ENCODE measurements at places on chromosomes 4 and X.

DNA sequence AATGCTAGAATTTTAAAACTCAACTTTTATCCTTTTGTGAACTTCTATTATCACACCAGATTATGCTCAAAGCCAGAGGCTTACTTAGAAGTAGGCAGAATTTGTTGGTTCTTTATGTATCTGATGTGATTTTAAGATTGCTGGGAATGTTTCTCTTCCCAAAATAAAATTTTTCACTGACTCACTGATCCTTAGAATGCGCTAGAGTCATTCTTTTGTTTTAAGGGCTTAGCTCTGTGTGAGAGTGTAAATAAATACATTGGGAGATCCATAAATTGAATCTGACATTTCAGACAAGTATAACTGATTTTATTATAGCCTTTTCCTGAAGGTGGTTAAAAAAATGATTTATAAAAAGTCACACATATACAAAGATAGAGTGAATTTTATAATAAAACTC, 101.3 kb downstream of the LARP1B start:
- DNase-seq = no peak

GRCh38 chr4:144701683-144702233, 55.8 kb downstream of the HHIP start:
- DNase-seq = no peak

- no peak for DNase-seq
These were observed 100.9 kb downstream of the PTCHD1 start for GRCh38 chrX:23435575-23435974.

DNA sequence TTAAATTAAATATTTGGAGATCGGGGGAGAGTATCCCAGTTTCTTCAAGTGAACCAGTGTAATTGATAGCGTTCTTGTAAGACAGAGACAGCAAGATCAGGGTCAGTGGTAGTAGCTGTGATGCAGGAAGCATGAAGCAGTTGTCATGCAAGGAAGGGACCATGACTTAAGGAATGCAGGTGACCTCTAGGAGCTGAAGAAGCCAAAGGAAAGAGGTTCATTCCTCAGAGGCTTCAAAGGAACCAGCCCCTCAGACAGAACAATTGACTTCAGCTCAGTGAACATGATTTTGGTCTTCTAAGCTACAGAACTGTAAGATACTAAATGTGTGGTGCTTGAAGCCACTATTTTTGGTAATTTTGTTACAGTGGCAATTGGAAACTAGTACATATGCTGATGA, 51.6 kb downstream of the GLRB start:
- no peak for DNase-seq

DNA sequence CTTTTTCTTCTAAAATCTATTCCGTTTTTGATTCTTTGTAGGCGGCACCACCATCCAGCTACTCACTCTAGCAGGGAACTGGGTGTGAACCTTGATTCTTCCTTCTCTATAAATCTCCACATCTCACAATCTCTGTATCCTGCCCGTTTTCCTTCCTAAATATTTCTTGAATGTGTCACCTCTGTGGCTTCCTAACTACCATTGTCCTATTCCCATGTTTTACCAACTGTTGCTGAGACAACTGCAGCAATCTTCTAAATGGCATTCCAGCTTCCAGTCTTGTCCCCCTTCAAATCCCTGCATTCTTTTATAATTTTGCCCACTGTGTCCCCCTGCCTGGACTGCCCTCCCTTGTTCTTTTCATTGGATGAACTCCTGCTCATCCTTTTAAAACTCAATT, 641.3 kb downstream of the RPA4 start:
- no peak for DNase-seq

- DNase-seq = no peak
These were observed 270.1 kb upstream of the LDB2 start for GRCh38 chr4:17168571-17168970.

DNA sequence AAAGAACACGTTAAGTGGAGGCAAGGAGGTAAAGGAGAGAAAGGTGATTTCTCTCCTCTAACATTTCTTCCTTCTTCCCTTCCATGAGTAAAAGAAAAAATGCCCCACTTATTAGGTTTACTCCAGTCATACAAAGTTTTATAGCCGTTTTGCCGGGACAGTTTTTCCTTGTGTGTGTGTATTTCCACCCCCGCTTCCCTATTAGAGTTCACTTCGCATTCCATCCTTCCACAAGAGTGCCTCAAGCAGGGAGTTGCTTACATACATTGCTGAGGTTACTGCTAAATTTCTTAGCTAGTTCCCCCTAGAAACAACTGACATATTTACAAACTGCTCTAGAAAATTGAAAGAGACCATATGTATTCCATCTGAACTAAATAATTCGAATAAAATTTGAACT, 45.2 kb upstream of the BMP15 start:
- no peak for DNase-seq

GRCh38 chrX:55716937-55717336, 612 bp upstream of the RRAGB start:
- no peak for DNase-seq

DNA sequence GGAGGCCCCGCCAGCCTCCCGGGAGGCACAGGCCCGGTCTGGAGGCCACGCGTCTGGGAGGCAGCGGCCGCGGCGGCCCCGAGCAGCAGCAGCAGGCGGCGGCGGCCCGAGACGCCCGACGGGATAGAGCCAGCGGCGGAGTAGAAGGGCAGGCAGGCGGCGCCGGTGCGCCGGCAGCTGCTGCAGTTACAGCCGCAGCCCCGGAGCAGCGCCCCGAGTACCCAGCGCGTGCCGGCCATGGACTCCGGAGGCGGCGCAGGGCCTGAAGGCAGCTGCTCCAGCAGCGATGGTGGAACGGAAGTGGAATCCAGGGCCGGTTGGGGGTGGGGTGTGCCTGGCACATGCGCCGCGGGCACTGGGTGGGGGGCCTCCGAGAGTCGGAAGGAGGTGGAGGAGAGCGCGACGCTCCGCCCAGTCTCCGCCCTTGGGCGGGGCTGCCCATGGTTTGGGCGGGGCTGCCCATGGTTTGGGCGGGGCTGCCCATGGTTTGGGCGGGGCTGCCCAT, at the start of gene GRSF1:
GRSF1 (minus strand) TSS at position 302 of the 505 bp plus-strand sequence; CDS start at position 239, 63 bp downstream.
- peak; percentile 10 for DNase-seq

DNA sequence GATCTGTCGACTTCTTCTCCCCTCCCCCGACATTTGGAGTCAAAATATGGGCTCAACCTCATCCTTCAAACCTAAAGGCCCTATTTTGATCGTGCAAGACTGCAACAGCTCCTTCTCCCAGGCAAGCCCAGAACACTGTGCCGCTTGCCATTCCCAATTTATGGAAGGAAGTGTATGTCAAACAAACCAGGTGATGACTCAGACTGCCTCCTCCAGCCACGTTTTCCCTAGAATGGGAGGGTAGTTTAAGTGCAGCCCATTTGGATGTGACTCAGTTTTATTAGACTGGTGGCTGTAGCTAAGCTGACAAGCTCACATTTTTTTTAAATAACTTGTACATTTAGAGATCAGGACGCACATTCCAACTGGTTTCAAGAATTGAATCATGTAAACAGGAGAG, 570.4 kb upstream of the DIPK2B start:
- DNase-seq = no peak

GRCh38 chr4:180304321-180304720, 1938.9 kb upstream of the TENM3 start:
- no peak for DNase-seq

DNA sequence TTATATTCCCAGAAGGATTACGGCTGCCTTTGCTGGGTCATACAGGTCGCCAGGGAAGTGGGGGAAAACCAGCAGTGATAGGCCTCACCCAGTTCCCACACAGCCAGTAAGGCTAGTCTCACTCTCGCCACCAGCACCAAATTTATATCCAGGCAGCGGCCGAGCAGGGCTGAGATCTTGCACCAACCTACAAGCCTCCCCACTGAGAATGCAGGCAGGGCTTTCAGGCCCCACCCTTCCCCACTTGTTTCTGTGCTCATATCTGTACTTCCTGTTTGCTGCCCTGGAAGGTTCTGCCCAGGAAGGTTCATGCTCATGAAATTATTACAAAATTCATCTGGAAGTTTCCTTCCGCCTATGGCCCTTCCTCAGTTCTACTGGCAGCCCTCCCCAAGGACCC, 179.7 kb downstream of the STIM2 start:
- DNase-seq = no peak

GRCh38 chr4:41140410-41140809, 73.9 kb downstream of the APBB2 start:
- no peak for DNase-seq

DNA sequence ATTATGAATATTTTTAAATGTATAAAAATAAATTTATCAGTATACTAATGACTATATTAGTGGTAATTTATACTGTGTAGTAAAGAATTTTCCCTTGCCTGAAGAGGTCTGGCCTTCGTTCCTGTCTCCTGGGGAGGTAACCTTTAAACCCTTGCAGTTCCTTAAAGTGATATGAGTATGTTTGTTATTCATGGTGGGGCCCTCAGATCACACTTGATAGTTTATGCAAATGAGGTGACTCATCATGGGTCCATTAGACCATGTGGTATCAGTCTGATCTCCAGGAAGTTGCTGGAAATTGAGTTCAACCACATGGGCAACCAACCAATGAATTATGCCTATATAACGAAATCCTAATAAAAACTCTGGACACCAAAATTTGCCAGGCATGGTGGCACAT, 904.1 kb downstream of the RPA4 start:
- DNase-seq = no peak

DNA sequence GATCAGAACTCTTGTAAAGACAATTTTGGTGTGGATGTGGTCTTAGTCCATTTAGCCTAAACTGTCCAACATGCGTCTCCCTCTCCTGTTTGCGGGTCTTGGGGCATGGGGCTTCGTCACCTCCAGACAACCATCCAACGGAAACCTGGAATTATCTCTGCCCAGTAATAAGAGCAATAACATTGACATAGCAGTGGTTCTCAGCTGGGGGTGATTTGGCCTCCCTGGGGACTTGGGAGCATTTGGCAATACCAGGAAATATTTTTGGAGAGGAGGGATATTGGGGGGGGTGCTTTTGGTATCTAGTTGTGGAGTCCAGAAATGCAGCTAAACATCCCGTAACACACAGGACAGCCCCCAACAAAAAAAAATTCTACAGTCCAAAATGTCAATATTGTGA, 47.2 kb downstream of the SEL1L3 start:
- DNase-seq = no peak

DNA sequence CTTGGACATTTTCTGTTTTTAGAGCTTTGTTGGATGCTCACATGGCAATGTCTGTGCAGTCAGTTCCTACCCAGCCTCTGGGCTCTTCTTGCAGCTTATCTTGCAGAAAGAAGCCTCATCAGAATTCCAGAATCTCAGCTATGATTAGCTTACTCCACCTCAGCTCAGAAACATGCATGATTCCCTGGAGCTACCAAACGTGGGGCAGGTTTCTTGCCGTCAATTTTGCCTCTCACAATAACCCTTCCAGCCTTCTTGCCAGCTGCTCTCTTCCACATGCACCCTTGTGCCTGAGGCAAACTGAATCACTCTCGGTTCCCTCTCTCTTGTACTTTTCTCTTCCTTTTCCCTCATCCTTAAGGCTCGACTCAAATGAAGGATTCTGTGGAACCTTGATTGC, 141.4 kb downstream of the PTTG2 start:
- no peak for DNase-seq

GRCh38 chr4:151045907-151046306, 30.8 kb upstream of the LRBA start:
- no peak for DNase-seq

DNA sequence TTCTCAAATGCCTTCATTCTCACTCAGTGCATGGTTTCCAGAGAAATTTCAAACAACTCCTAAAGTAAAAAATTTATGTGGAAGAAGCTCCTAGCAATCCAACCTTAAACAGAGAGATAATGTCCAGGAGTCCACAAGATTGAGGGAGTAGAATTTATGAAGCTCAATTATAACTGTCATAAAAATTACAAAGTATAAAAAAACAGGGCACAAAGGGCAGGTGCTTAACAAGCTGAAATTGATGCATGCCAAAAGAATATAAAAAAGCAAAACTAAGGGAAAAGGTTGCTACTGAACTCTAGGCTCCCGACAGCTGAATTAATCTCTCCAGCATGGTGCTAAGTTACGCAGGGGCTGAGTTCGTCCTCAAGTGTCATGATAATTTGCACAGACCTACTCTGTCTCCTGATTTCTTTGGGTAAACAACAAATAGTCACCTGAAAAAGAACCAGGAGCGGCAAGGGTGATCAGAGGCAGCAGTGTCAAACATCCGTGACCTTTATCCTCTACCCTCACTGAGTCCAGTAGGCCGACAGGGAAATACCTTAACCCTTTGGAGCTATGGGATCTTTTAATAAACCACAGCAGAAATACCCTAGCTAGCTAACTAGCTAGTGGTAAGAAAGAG, 47.2 kb upstream of the RELL1 start:
- no peak for DNase-seq

- DNase-seq = no peak
These were observed 28.2 kb downstream of the RAP1GDS1 start for GRCh38 chr4:98289375-98289774.

DNA sequence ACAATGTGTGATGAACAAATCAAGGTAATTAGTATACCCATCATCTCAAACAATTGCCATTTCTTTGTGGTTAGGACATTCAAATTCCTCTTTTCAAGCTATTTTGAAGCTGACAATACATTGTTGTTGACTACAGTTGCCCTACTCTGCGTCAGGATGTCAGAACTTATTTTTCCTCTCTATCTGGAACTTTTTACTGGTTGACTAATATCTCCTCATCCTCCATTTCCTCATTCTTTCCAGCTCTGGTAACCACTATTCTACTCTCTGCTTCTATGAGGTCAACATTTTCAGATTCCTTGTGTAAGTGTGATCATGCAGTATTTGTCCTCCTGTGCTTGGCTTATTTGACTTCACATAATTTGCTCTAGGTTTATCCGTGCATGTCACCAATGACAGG, 240.5 kb upstream of the HS3ST1 start:
- DNase-seq = no peak

- no peak for DNase-seq
These were observed 47.2 kb downstream of the SYNPO2 start for GRCh38 chr4:118935819-118936218.

GRCh38 chrX:372856-373640, 13.7 kb downstream of the PPP2R3B start:
- DNase-seq = no peak

DNA sequence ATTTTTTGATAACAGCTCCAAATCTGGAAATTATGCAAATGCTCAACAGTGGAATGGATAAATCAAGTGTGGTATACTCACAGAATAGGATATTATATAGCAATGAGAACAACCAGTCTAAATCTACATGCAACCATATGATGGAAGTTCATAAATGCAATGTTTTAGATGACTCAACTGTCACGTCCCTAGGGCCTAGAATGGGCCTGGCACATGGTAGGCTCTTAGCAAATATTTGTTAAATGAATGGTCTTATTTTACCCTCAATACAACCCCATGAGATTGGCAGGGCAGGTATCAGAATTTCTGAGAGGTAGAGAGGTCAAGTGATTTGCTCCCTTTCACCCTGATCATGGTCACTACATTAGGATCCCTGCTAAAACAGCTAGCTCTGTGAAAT, 14.6 kb upstream of the NKX3-2 start:
- no peak for DNase-seq

DNA sequence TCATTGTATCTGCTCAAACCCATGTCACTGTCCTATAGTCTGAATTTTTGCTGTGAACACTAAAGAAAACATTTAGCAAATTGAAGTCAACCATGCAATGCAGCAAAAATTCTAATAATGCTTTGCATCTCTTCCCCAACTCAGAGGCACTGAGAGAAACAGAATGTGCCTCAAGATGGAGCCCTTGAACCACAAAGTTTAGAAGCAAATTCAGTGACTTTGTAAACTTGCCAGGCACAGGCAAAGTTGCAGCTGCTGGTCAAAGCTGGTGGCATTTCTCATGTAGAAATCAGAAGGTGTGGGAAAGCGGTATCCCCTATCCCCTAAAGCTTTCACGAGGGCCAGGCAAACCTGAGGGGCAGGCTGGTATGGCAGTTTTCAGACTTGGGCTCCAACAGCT, 121.7 kb upstream of the DIPK2B start:
- DNase-seq = no peak
